Memory B cell (primary cell): ENCODE measurements at places on chromosomes 2 and 18.

DNA sequence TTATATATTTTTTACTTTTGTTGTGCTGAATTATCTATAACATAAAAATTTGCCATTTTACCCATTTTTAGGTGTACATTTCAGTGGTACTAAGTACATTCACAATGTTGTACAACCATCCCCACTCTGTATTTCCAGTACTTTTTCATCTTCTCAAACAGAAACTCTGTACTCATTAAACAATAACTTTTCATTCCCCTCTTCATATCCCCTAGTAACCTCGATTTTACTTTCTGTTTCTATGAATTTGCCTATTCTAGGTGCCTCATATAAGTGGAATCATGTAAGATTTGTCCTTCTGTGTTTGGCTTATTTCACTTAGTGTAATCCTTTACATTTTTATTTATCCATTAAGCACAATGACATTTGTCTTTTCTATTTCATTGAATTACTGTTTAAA is 51.3 kb downstream of the GTF2A1L start:
- DNase-seq: no peak

DNA sequence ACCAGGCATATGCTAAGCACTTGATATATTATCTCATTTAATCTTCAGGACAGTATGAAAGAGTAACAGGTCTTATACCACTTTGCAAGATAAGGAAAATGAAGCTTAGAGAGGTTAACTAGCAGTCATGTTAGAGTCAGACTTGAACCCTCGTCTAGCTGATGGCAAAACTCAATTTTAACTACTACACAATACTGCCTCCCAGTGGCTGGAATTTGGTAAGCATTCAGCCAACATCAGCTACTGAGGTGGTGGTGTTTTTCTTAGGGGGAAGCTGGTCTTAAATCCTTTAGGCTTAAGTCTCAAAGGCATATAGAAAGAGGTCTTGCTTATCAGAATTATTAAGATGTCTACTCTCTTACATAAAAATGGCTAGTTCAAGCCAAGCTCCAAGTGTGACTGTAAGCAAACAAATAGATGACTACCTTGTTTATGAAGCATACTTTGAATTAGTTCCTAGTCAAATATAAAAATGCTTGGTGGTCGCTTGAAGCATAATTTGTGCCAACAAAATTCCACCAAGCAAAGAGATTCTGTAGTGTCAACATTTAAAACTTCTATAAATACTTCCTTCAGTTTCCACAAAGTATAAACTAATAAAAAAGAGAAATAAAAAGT is 325.4 kb upstream of the FIGN start:
- no peak for DNase-seq

DNA sequence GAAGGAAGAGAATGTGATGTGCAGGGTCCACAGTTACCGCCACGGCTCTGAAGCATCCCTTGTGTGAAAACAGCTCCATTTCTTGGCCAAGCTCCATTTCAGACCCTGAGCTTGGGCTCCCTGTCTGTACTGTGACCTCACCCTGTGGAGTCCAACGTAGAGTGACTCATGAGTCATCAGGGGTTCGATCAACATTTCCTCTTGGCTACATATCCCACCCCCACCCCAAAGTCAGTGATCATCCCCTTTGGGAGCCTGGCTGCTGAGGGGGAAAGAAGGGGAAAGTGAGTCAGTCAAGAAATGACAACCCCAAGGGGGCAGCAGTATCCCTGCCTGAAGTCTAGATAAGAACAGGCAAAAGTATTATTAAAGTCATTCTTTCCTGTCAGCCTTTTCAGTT is 62.2 kb downstream of the PAPOLG start:
- no peak for DNase-seq

- DNase-seq: no peak
These were observed 73.2 kb upstream of the NRP2 start for GRCh38 chr2:205609113-205609512.

DNA sequence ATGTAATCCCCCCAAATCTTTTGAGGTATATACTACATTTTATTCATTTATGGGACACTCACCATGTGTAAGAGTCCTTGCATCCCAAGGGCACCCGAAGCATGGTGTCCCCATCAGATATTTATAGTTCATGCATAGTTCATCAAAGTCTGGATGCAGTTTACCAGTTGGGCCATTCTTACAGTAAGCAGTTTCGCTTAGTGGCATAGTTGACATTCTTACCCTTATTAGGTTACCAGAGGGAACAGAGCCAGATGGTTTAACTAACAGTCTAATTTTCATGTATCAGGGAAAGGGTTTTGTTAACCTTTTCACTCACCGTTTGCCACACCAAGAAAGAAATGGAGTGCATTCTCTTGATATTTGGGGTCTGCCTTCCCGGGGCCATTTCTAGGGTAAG is 7.1 kb downstream of the ZNF407 start:
- no peak for DNase-seq

GRCh38 chr18:25350489-25351251 is 1.3 kb downstream of the ZNF521 start:
- DNase-seq: peak; percentile 31

GRCh38 chr2:172323861-172324597 is 103.4 kb upstream of the ITGA6 start:
- no peak for DNase-seq

GRCh38 chr2:45982096-45982495 is 315.1 kb upstream of the EPAS1 start:
- no peak for DNase-seq

- DNase-seq: no peak
These were observed 442.2 kb upstream of the ID2 start for GRCh38 chr2:8239531-8240088.

- no peak for DNase-seq
These were observed 294.3 kb downstream of the SRBD1 start for GRCh38 chr2:45316576-45317338.

DNA sequence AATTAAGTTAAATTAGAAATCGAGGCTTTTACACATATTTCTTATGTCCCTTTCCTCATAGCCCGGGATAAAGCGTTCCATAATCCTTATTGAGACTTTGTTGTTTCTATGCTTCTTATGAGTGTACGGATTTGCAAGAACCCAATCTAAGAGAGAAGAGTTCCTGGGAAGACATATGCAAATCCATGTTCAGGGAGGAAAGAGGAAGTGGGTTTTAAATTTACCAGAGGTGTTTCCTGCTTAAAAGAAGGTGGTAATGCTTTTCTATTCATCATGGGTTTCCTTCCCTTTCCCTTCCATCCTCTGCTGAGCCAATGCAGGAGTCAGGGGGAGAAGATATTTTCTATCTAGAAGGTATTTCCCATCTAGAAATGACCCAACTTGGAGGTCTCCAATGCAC is 345.8 kb downstream of the ZNF516 start:
- DNase-seq: no peak

DNA sequence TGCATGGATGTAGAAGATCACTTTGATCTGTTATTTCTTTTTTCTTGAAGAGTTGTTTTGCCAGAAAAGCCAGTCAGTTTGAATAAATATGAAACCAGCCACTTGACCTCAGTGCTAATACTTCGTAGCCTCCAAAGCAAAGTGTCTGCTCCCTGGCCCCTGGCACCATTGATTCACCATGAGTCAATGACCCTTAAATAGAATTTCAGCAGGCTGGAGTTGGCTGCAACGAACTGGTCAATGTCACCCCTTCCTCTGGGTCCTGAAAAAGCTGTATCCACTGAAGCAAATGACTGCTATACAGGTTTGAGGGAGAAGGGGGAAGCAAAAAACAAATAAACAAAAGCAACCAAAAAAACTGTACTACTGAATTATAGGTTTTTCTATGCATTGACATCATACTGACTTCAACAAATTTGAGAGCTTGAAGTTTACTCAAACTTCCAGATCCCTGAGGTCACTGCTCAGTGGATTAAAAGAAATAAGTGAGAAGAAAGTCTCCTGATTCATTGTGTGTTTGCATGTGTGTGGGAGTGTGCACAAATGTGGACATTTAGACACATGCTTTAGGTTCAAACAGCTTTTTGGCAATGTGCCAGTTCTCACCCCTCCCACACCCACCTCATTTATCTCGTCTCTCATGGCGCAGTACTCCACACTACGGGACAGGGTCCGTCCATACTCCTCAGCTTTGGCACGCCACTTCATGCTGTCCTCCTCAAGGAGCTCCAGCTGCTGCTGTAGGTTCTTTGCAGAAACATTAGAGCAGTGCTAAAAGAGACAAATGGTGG is 58.1 kb upstream of the TTN start:
- no peak for DNase-seq

DNA sequence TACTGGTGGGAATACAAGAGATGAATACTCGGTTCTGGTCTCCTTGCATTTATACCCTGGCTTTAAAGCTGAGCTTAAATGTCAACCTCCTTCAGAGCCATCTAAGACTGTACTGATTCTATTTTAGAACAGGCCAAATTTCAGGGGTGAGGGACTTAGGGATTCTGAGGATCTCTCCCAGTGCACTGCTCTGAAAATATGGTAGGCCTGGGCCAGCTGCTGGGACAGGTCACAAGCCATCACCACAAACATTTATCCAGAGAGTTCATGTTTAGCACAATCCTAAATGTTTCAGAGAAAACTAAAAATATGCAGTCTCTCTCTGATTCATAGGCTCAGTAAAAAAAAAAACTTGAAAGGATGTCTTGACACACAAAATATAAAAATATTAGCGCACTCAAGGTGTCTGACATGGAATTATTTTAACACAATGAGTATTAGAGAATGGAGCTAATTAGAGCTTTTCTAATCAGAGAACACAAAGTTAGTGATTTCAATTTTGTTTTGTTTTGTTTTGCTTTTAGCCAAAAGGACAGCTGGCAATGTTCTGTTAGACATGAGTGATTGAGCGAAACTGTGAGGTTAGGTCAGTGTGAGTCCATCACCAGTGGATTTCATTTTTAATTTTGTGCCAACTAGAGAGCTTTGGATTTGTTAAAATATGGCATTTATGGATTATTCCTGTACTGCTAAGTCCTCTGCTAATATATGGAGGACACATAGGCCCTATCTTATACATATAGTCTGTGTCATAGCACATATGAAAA is 38.8 kb downstream of the MFSD6 start:
- no peak for DNase-seq

- no peak for DNase-seq
These were observed 864.0 kb upstream of the ZEB2 start for GRCh38 chr2:145383961-145384360.

DNA sequence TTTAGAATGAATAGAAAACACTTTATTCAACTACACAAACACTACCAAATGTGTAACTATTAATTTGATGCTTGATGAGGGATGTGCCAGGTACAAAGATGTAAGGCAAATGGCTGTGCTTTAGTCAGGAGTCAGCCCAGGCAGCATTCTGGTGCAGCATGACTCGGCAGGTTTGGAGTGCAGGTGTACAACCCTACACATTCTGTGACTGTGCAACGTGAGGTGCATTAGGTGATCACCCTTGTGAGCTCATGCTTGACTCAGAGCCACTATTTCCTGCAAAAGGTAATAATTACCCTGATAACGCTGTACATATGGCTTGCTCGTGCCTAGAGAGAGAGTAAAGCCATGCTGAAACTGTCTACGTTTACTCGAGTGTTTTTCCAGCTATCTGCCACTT is 288.7 kb upstream of the DSEL start:
- DNase-seq: no peak

- DNase-seq: peak; percentile 28
These were observed 1223.1 kb upstream of the ZEB2 start for GRCh38 chr2:145743011-145743410.

DNA sequence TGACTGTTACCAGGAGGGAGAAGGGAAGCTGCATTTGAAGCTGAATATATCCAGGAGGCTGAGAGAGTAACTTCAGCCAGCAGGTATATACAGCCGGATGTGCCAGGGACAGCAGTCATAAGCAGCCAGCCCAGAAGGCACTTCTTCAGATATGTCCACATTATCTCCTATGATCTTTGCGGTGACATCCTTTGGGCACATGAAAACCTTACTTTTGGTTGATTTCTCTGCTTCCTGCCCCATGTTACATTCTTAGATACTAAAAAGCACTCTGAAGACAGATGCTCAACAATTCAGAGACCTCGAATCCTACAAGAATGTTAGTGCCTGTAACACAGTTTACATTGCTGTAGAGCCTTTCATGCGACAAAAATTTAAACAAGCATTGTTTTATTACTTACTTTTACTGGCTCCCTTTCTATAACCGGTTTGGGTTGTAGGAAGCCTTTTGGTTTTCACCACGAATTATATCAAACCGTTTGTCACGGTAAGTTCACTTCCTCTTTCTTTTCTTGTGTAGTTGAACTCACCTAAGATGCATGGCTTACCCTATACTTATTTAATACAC is 50.3 kb upstream of the TLK1 start:
- DNase-seq: peak; percentile 14

GRCh38 chr2:166282154-166282553 is 93.6 kb downstream of the SCN9A start:
- no peak for DNase-seq

DNA sequence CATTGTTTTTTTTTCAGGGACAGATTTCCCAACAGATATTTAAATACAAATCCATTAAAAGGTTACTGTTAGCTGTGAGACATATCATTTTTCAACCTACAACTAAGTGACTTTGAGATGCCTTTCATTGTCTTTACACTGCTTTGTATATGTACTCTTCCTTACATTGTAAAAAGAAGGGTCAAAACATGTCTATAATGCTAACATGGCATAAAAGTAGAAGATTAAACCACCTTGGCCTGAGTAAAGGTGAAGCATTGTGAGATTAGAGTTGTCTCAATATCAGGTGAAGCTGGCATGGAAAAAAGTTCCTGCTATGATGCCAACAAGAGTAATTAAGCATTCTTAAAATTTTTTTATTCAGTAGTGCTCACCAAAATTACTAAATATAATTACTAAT is 1508.5 kb upstream of the NXPH2 start:
- no peak for DNase-seq

- no peak for DNase-seq
These were observed 23.4 kb upstream of the KCNK3 start for GRCh38 chr2:26668856-26669750.

- DNase-seq: no peak
These were observed 469.6 kb upstream of the ID2 start for GRCh38 chr2:8212239-8212638.

DNA sequence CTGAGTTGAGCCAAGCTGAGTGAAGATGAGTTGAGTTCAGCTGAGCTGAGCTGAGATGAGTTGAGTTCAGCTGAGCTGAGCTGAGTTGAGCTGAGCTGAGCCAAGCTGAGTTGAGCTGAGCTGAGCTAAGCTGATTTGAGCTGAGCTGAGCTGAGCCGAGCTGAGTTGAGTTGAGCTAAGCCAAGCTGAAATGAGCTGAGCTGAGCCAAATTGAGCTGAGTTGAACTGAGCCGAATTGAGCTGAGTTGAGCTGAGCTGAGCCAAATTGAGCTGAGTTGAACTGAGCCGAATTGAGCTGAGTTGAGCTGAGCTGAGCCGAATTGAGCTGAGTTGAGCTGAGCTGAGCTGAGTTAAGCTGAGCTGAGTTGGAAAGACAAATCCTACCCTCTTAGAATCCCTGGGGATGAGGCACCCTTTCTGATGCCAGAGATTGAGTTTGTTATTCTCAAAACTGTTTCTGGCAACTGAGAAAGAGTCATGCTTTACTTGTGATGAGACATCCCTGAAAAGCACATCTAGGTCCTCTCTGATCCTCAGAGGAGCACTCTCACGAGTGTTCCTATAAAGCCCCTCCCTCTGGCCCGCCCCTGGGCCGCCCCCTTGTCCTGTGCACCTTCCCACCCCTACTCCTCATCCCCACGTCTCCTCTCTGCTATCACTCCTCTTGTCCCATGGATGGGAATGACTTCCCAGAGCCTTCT is 116.5 kb downstream of the MCFD2 start:
- no peak for DNase-seq
